ENCODE measurements at places on chromosomes 5 and 9.

GRCh38 chr5:31942546-31942945, 231.6 kb downstream of the GOLPH3 start:
- no peak for DNase-seq

DNA sequence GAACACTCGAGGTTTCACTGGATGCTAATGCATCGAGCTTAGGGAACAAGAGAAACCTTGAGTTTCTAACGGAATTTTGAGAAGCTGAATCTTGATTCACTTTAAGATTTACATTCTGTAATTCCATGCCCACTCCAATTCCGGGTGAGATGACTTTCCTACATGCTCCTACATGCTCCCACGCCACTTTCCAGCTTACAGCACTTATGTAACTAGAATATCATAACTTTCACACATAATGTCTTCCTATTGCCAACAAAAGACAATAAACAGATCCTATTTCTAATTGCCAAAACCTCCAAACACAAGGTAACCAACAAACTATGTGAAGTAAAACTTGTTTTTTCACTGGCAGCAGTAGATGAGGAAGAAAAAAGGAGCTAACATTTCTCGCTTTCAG, 72.9 kb downstream of the ECPAS start:
- no peak for DNase-seq

GRCh38 chr9:113892861-113893491, 16.9 kb downstream of the ZNF618 start:
- DNase-seq = no peak

DNA sequence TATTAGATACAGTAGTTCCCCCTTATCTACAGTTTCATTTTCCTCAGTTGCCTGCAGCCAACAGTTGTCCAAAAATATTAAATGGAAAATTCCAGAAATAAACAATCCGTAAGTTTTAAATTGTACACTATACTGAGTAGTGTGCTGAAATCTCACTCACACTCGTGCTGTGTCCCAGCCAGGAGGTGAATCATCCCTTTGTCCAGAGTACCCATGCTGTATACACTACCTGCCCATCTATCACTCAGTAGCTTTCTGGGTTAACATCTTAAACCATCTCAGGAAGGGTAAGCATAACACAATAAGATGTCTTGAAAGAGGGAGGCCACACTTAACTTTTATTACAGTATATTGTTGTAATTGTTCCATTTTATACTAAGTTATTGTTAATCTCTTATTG, 31.7 kb upstream of the DNAH5 start:
- no peak for DNase-seq

GRCh38 chr5:56589481-56589860, 225.9 kb upstream of the MAP3K1 start:
- DNase-seq = no peak

GRCh38 chr5:41290810-41291209, 77.5 kb upstream of the C6 start:
- no peak for DNase-seq

GRCh38 chr9:28810388-28811075, 1237.3 kb upstream of the C9orf72 start:
- DNase-seq = peak; percentile 42

GRCh38 chr9:132169672-132170392, 8.0 kb downstream of the NTNG2 start:
- peak; percentile 44 for DNase-seq

GRCh38 chr9:113649054-113649453, 185.5 kb downstream of the RGS3 start:
- peak; percentile 41 for DNase-seq

DNA sequence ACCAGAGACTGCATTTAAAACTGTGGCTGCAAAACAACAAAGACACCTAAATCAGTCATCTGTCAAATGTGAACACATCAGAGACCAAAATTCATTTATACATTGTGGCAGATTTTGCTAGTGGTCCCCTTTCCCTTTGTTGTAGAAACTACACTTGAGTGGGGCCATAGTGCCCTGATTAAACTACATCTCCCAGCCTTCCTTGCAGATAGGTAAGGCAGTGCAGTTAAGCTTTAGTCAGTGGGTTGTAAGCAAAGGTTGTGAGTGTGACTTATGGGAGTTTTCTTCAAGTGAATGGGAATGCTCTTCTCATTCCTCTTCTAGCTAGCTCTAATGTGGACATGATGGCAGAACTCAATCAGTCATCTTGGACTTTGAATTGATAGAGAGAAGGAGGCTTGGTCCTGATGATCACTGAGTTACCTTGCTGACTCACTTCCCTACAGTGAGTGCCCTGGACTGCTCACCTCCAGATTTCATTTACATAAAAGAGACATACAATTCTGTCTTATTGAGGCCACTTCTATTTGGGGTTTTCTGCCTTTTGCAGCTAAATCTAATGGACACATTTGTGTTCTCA, 35.2 kb upstream of the SPARC start:
- no peak for DNase-seq

- peak; percentile 63 for DNase-seq
These were observed 564.8 kb downstream of the ACTL7B start for GRCh38 chr9:108290839-108291585.

DNA sequence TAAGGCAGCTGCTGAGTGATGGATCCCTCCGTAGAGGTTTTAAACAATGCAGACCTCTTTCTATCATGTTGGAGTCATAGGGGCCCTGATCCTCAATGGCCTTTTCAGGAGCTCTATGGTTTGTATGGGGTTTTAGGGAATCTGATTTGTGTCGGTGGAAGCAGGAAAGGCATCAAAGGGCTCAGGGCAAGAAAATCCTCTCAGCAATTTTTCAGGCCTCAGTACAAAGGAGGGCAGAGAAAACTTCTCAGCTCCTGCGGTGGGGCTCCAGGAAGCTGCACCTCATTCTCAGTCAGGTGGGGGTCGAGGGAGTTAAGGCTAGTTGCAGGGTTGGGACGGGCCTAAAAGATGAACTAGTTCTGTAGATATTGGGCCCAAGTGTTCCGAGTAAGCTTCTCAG, 35.0 kb downstream of the GLRA1 start:
- DNase-seq = no peak

DNA sequence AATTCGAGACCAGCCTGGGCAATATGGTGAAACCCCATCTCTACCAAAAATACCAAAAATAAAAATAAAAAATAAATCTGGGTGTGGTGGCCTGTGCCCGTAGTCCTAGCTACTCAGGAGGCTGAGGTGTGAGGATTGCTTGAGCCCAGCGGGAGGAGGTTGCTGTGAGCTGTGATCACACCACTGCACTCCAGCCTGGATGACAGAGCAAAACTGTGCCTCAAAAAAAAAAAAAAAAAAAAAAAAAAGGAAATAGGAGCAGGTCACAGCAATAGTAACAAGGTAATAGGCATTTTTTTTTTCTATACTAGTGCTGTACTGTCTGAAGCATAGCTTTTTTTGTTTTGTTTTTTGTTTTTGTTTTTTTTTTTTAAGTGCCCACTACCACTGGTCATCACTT, 5.8 kb downstream of the LRRC70 start:
- DNase-seq = no peak

- peak; percentile 90 for DNase-seq
These were observed 34.2 kb upstream of the MYOT start for GRCh38 chr5:137833463-137833862.

DNA sequence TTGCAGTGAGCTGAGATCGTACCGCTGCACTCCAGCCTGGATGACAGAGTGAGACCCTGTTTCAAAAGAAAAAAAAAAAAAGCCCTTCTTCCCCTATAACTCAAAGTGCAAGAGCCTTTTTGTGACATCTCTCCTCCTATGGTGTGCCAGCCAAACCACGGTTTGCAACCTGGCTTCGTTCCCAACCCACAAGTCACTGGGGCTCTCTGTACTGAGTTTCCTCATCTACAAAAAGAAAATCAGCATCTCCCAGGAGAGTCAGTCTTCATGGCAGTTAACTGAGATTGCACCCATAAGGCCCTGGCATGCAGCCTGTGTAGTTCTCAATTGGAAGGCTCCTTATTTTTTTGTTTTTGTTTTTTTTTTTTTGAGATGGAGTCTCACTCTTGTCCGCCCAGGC, 14.8 kb downstream of the ODF2 start:
- peak; percentile 58 for DNase-seq

GRCh38 chr9:99606296-99606695, 215.4 kb upstream of the NR4A3 start:
- DNase-seq = no peak

GRCh38 chr5:42870882-42871418, 59.3 kb upstream of the SELENOP start:
- no peak for DNase-seq

GRCh38 chr9:21331676-21332402, 3.4 kb downstream of the KLHL9 start:
- DNase-seq = no peak

DNA sequence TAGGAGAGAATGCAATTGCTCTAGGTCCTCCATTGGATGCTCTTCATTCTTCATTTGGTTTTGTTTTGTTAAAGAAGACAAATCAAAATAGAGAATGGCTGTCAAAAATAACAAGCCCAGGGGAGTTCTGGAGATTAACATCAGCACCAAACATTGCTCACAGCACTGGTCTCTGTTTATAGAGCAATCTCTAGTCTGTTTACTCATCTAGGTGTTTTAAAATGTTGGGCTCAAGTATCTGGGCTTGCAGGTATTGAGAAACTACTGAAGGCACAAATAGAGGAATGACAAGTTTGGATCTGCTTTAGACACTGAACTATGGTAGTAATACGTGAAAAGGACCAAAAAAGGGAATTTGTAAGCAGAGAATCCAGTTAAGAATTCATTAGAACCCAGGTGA, 77.0 kb upstream of the TMC1 start:
- no peak for DNase-seq

- DNase-seq = no peak
These were observed 162.0 kb upstream of the SNX2 start for GRCh38 chr5:122612901-122613300.

- DNase-seq = no peak
These were observed 802 bp downstream of the APBB3 start for GRCh38 chr5:140563596-140563995.

- DNase-seq = peak; percentile 62
These were observed 2.9 kb upstream of the ICE1 start for GRCh38 chr5:5419291-5420210.

DNA sequence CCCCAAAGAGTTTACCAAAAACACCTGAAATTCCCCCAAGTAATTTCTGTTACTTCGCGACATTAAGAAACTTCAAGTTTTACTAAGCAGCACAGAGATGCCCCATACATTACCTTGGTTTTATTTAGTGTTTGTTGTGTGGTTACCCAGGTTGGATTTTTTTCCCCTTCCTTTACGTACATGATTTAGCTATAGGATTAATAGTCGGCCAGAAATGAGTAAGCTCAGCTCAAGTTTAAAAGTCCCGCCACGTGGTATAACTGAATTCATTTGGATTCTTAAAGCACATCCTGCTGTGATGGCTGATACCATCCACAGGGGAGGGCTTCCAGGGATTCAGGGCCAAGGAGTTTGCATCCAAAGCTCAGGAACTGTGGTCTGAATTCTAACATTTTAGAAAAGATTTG, 75.9 kb downstream of the DAP start:
- DNase-seq = no peak

GRCh38 chr9:26210338-26210851, 532.2 kb upstream of the TUSC1 start:
- DNase-seq = peak; percentile 57

- peak; percentile 11 for DNase-seq
These were observed 17.6 kb upstream of the LCP2 start for GRCh38 chr5:170315154-170315553.

DNA sequence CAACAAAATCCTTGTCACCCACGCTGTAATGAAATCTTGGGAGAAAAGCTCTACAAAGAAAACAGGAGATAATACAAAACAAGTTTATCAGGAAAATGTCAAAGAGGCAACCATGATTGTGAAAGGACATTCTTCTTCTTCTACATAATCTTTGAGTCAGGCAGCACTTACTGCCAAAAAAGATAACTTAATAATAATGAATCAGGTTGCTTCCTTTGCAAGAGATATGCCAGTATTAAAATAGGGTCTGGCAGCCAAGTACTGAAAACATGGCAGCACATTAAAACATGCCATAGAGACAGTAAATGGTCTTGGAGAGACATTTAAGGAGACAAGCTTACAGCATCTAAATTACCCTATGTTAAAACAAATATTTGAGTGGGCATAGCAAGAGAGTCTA, 1573.4 kb downstream of the EFNA5 start:
- peak; percentile 29 for DNase-seq

DNA sequence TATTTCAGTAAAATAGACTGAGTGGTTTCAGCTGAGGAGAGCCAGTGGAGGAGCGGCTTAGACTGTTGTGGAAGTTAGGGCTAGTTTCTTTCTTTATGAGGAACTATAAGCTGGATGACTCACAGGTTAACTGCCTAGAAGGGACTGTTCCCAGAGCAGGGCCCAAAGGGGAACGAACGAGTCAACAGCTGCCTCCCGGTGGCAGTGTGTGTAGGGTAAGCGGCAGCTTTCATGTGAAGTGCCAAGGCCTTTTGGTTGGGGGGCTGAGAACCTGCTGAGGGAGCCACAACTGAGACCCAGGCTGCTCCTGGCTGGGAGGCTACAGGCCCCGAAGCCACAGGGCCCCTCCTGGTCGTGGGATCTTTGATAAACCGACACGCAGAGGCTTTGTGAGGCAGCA, 7.0 kb downstream of the SQSTM1 start:
- DNase-seq = peak; percentile 66

GRCh38 chr5:10768328-10768899, 7.4 kb upstream of the DAP start:
- no peak for DNase-seq

DNA sequence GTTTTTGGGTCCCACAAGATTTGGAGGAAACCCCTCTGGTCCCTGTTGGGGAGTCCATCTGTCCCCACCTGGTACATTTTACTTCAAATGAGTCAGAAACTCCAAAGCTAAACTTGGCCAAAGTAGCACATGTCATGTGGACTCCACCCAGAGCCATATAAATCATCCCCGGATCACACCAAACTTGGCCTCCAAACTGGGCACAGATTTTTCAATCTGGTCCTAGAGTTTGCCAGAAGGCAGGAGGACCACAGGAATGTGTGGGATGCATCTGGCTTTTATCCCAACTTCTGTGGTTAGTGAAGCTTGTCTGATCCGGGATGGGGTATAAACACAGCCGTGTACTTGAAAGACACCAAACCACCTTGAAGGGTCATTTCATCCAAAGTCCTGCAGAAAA, 66.3 kb downstream of the MAT2B start:
- peak; percentile 96 for DNase-seq

- DNase-seq = peak; percentile 17
These were observed 45.5 kb upstream of the SPATA31E1 start for GRCh38 chr9:87836951-87837705.
